Esophagus squamous epithelium (tissue), 5 donors: ENCODE measurements at places on chromosomes 12 and 14.

DNA sequence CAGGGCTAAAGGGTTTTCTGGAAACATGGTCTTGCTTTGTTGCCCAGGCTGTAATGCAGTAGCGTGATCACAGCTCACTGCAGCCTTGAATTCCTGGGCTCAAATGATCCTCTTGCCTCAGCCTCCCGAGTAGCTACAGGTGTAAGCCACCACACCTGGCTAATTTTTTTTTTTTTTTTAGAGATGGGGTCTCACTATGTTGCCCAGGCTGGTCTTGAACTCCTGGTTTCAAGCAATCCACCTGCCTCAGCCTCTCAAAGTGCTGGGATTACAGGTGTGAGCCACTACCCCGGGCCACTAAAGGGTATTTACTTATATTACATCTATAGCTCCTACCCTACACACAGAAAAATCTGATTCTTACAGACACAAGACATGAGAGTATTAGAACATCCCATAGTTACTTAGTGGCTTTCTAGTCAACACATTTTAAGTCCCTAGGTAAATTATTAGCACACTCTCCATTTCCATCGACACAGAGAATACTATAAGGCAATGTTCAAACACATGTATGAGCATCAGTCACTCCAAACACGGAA is 6.2 kb upstream of the DCAF11 start:
- DNase-seq, result no peak

- DNase-seq, result no peak
Measured at GRCh38 chr12:76041406-76041805, 9.8 kb upstream of the PHLDA1 start.

DNA sequence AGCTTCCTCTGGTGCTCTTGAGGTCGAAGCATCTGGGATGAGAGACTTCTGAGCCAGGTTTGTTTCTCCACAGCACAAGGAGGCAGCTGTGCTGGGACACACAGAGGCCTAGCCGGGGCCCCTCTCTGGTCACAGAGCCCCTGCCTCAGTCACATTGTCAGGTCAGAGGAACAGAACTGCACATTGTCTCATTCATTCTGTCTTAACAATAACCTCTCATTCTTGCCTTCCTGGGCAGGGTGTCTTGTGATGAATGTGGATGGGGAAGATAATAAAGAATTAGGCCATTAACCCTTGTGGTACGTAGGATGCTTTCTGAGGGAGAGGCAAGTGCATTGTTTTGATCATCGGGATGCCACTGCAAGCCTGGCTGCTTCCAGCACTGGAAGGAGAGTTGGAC is 29.8 kb downstream of the FNTB start:
- no peak for DNase-seq

DNA sequence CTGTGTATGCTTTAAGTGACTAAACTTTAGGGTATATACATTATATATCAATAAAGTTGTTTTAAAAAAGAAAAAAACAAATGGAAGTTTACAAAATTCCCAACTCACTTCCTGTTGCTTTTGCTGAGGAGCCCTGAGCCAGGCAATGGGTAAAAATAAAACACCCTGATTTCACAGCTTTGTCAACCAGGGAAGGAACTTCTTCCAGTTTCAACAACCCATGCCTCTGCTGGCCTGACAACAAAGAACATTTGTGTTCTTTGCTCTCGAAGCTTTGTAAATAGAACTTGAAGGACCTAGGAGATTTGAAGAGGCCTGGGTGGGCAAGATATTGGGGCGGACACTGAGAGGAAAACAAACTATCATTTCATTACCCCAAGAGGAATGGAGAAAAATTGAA is 141.2 kb upstream of the NOS1 start:
- no peak for DNase-seq

DNA sequence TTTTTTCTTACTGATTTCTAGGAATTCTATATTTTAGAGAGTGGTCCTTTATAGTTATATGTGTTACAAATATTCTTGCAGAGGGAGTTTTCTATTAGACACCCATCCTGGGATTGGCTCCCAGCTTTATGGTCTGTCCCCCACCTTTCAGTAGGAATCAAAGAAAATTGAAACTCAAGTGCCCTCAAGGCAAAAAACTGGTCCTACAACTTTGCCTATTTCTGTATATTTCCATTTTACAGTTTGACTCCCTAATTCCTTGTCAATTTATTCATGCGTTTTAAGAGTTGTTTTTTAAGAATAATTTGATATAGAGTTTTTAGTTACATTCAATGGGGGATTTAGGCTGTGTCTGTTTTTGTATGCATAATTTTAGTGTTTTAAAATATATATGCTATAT is 208.9 kb downstream of the SYNE2 start:
- DNase-seq, result no peak

- no peak for DNase-seq
Measured at GRCh38 chr14:51228391-51228790, 11.7 kb upstream of the TMX1 start.

DNA sequence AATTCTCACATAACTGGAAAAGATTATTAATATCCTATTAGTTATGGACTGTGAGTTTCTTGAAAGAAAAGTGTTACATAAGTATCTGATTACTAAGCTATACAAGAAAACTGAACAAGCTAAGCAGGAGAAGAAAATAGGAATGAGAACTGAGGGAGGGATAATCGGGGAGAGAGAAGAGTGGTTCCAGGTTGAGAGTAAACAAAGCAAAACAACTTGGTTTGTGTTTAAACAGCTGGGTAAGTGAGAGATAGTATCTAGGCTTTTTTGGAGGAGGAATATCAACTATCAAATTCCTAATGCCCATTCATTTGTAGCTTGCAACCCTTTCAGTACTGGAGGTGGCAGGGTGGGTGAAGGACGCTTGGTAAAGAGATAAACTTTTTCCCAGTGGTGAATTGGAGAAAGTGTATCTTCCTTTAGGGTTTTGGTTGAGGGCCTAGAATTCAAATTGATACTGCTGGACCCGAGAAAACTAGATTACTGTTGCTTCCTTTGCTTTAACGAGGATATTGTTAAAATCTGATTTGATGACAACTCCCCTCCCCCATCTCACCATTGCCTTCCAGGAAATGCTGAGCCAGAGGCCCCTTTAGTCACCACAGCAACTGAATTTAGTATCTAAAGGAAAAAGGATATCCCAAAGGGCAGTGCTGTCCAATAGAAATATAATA is 2.0 kb upstream of the SLC2A3 start:
- no peak for DNase-seq

DNA sequence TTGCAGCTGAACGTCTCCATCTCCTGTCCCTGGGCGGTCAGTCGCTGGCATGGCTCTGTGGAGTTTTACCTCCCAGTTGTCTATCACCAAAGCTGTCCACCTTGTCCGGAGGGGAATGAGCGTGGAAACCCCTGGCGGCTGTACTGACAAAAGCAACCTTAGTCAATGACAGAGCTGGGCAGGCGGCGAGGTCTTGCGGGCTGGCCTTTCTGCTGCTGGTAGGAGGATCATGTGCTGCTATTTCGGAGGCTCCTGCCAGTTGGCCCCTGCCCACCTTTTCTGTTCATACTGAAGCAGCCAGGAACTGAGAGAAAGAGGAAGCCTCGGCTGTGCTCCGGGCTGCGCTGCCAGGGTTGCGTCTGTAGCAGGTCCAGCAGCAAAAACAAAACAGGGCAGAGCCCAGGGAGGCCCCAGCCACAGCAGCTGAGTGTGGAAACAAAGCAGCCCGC is 57.7 kb downstream of the HMGA2 start:
- DNase-seq, result no peak

- DNase-seq, result no peak
Measured at GRCh38 chr12:110316861-110317260, 35.8 kb downstream of the ATP2A2 start.

- no peak for DNase-seq
Measured at GRCh38 chr12:26229910-26230309, 34.5 kb downstream of the SSPN start.

- DNase-seq, result no peak
Measured at GRCh38 chr14:99812096-99812750, 19.0 kb downstream of the EML1 start.

DNA sequence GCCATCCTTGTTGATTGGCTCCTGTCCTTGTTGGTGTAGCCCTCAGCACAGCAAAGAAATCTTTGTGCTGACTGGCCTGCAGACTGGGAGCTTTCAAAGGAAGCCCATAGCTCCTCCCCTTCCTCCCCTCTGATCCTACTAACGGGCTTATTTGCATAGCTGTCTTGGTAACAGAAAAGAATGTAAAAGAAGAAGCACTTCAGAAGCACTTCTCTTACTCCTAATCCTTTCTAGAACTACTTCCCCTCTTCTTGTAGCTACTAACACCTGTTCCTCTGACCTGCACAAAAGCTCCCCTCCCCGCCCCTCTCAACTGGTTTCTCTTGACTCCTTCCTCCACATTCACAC is 14.3 kb upstream of the RIC8B start:
- DNase-seq, result no peak

GRCh38 chr12:57005980-57006808 is at the start of gene ZBTB39:
ZBTB39 (minus strand) TSS chr12:57006546; CDS start chr12:57004917, 1,629 bp downstream.
- no peak for DNase-seq

DNA sequence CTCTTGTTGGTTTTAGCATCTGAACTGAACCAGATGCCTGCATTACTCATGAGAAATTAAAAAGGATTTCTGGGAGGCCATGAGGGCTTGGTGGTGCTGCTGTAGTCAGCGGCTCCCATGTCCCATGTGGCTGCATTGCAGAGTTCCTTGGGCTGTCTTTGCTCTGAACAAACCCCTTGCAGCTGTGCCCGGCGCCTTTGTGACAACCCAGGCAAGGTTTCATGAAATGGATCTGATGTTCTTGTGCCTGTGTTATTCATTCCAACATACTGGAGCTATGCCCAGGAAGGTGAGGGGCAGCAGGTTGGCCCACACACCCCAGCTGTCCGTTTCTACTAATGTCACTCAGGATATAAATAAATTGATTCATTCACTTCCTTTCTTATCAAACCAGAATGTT is 40.8 kb downstream of the TGFB3 start:
- no peak for DNase-seq

DNA sequence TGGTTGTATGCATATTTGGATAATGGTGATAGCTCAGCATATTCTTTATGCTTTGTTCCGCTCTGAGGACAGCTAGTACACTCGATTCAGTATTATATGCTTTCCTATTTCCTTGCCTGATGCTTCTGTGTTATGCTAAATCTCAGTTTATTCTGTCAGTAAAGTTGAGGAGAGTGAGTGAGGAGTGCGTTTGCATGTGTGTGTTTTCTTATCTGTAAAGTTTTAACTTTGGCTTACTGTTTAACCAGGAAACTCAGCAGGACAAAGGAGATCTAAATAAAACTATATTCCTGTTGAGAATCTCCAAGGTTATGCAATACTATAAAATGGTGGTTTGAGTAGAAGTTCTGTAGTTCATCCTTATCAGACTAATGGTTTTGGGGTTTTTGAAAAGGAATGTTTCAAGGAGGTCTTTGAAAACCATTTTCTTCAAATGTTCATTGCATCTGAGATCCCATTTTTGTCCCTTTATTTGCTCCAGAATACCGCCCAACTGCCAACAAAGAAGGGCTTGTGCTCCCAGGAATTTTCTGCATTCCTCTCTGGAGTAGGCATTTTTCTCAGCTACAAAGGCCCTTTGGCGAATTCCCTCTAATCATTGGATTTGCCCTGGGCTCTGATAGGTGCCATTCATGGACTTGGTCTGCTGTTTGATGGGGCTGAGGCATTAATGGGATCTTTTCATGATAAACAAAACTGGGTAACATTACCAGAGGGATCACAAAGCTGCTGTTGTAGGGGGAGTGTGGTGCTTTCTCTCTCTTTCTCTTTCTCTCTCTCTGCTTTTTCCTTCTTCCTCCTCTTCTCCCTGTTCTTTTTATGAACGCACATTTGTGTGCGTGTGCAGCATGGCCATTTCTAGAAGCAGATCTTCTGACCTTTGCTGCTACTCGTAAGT is 71.7 kb downstream of the HMGA2 start:
- DNase-seq, result no peak

GRCh38 chr12:30361145-30361544 is 334.5 kb downstream of the IPO8 start:
- no peak for DNase-seq

DNA sequence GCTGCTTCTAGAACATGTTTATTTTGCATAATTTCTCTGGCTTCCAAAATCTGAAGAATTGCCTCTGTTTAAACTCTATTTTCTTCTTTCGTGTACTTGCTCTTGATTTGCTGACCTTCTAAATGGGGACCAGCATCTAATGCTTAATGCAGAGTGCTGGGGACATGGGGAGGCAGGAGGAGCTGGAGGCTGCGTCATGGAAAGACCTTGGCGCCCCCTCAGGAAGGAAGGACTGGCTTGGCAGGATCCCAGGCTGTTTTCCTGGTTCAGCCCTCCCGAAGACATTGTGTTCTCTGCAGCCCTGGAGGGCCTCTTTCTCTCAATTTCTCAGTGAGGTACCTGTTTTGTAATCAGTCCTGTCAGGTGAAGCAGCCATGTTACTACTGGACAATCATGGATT is 5.5 kb downstream of the PRKCH start:
- no peak for DNase-seq

GRCh38 chr12:67798768-67799167 is 150.2 kb downstream of the DYRK2 start:
- DNase-seq, result no peak

DNA sequence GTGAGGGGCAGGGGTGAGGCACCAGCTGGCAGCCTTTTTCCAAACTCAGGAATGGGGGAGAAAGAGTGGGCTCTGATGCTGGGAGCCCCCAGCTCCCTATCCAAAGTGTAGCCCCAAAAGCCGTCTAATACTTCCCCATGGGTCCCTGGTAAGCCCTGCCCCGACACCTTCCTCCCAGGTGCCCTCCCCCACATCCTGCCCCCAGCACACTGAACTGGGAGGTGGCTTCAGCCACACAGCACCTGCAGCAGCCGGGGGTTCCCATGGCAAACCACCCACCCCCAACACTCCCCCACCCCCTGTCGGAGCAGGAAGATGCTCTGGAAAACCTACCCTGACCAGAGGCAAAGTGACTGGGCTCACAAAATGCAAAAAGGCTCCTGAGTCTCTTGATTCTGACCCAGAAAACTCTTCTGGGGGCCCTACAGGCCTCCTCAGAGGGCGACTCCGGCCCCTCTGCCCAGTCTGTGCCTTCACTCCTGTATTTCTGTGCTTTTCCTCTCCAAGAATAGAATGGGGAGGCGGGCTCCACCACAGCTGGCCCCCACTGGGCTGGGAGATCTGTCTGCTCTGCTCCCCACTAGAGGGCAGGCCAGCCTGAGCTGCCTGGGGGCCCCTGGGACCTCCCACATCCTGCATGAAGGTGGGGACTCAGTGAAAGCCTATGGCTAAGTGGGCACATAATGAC is 81.6 kb downstream of the ITPK1 start:
- DNase-seq, result no peak

DNA sequence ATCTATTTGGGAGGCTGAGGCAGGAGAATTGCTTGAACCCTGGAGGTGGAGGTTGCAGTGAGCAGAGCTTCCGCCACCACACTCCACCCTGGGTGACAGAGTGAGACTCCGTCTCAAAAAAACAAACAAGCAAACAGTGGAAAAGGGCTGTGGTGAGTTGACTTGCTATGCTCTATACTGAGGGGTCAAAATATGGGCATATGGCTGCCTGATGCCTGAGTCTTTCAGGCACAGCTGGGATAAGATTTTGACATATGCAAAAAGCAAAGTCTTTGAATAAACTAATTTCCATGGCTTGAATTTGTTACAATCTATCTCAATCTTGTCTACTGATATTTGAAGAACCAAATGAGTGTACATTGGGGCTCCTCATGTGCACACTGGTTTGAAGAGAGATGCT is 40.4 kb upstream of the BICD1 start:
- DNase-seq, result no peak
